ENCODE measurements at places on chromosomes 2 and 18.
A peak's percentile ranks its signal among the peaks of the same experiment; 100 is the strongest.

GRCh38 chr18:60147323-60147722, 225.3 kb downstream of the MC4R start:
- DNase-seq, result no peak

- no peak for DNase-seq
Observed at GRCh38 chr18:23784832-23785245, 95.6 kb downstream of the LAMA3 start.

DNA sequence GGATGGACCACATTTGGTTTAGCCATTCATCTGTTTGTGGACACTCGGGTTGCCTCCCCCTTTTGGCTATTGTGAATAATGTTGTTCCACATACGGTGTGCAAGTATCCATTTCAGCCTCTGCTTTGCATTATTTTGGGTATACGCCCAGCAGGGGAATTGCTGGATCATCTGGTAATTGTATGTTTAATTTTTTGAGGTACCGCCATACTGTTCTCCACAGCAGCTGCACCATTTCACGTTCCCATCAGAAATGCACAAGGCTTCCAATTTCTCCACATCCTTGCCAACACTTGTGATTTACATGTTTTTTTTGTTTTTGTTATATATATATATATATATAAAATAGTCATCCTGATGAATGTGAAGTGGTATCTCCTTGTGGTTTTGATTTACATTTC, 54.6 kb upstream of the TWIST2 start:
- DNase-seq, result peak; percentile 13

- DNase-seq, result no peak
Observed at GRCh38 chr2:230627806-230628724, 84.6 kb upstream of the CAB39 start.

- DNase-seq, result no peak
Observed at GRCh38 chr2:16683576-16683975, 17.9 kb upstream of the CYRIA start.

- DNase-seq, result no peak
Observed at GRCh38 chr2:95050385-95051300, 25.1 kb downstream of the MAL start.

GRCh38 chr2:1972011-1972410, 227.7 kb upstream of the PXDN start:
- no peak for DNase-seq

GRCh38 chr2:189260361-189260814, 80.8 kb upstream of the COL5A2 start:
- no peak for DNase-seq

GRCh38 chr2:233794128-233794658, 16.1 kb downstream of the MROH2A start:
- peak; percentile 65 for DNase-seq

- no peak for DNase-seq
Observed at GRCh38 chr2:37418956-37419355, 74.5 kb downstream of the QPCT start.
